ENCODE measurements at places on chromosomes 6 and 20.
A peak's percentile ranks its signal among the peaks of the same experiment; 100 is the strongest.

DNA sequence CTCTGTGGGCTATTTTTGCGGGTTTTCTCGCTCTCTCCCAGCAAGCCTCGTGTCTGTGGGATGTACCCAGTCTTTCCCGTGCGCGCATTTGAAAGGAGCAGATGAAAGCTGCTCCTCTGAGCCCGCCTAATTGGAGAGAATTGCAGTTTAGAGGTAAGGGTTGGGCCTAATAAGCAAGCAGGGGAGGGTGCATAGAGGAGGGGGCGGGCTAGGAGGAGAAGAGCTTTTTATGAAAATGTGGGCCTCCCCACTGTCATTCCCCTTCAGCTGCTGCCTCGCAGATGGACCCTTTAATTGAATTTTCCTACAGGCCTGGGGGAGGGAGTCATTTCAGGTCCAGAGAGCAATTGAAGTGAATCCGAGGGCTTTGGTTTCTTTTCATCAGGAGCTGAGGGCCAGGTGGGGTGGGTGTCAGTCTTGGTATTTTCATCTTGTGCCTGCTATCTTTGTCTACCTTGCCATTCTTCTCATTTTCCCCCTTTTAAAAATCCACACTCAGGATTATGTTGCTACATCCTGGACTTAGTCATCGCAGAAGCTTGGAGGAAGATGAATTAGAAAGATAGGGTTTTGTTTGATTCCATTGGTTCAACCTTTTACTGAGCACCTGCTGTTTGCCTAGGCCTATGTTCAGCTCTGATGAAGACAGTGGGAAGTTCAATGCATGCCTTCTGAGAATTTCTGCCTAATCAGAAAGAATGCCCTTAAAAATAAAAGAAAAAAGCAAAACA is 423.4 kb downstream of the CD83 start:
- no peaks in the 10 kb centered on the region for H3K27me3 ChIP-seq
- H3K27ac ChIP-seq: no peak overlapping the region
- H3K4me3 ChIP-seq: no peak overlapping the region
- H3K4me1 ChIP-seq: no peaks in the 10 kb centered on the region

- H3K36me3 ChIP-seq: no peaks in the 10 kb centered on the region
- no peak overlapping the region for H3K4me3 ChIP-seq
- H3K4me1 ChIP-seq: no peaks in the 10 kb centered on the region
- H3K27ac ChIP-seq: no peak overlapping the region
- no peak for DNase-seq
These were observed 19.3 kb upstream of the SEC63 start for GRCh38 chr6:107977283-107977682.

DNA sequence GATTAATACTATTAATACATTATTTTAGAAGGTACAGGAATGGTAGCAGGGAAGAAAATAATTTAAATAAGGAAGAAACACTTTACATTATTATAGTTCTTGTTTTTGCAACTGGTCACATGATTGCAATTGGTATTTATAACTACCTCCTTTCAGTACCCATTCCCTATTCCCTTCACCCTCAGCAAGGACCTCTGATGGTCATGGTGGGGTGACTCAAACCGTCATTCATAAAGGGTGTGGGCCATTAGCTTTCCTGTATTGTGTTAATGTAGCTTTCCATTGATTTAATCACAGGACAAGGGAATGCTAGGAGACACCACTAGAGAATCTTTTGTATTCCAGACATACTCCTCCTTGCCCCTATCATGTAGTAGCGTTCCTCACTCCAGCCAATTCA is 47.2 kb upstream of the TMEM244 start:
- no peaks in the 10 kb centered on the region for H3K4me1 ChIP-seq
- DNase-seq: no peak
- no peaks in the 10 kb centered on the region for H3K36me3 ChIP-seq
- H3K27ac ChIP-seq: no peak overlapping the region

- DNase-seq: no peak
- peak overlapping the region; percentile 44 for H3K27ac ChIP-seq
- H3K4me3 ChIP-seq: peak overlapping the region; percentile 8
- H3K27me3 ChIP-seq: no peaks in the 10 kb centered on the region
These were observed 48.3 kb downstream of the ATXN1 start for GRCh38 chr6:16712931-16713484.

- H3K4me3 ChIP-seq: no peak overlapping the region
- DNase-seq: no peak
- H3K27me3 ChIP-seq: no peaks in the 10 kb centered on the region
- H3K4me1 ChIP-seq: no peaks in the 10 kb centered on the region
- no peak overlapping the region for H3K27ac ChIP-seq
These were observed 145.4 kb downstream of the PRKN start for GRCh38 chr6:162581988-162582780.

GRCh38 chr6:3749067-3749841 is 2.3 kb downstream of the PXDC1 start:
- H3K36me3 ChIP-seq: no peaks in the 10 kb centered on the region
- peak overlapping the region; percentile 98 for H3K27ac ChIP-seq
- no peak for DNase-seq
- peaks cover 64% of the 10 kb centered on the region for H3K4me1 ChIP-seq
- no peaks in the 10 kb centered on the region for H3K27me3 ChIP-seq

DNA sequence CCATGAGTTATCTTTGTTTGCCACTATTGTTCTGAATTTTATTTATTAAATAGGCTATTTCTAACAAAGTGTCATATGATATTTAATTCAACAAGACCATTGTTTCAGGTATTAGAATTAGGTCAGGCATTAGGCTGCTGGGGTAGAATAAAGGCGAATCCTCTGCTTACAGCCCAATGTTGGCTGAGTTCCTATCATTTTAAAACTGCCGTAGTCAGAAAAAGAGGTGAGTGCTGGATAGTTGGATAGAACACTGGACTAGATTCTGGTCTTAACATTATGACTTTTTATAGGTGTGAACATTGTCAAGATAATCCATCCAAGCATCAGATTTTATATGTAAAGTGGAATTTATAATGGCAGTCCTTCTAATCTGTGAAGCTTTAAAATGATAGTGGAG is 6.3 kb downstream of the RIMS1 start:
- DNase-seq: no peak
- H3K4me1 ChIP-seq: no peaks in the 10 kb centered on the region
- H3K4me3 ChIP-seq: no peak overlapping the region
- no peaks in the 10 kb centered on the region for H3K36me3 ChIP-seq
- no peaks in the 10 kb centered on the region for H3K27me3 ChIP-seq

DNA sequence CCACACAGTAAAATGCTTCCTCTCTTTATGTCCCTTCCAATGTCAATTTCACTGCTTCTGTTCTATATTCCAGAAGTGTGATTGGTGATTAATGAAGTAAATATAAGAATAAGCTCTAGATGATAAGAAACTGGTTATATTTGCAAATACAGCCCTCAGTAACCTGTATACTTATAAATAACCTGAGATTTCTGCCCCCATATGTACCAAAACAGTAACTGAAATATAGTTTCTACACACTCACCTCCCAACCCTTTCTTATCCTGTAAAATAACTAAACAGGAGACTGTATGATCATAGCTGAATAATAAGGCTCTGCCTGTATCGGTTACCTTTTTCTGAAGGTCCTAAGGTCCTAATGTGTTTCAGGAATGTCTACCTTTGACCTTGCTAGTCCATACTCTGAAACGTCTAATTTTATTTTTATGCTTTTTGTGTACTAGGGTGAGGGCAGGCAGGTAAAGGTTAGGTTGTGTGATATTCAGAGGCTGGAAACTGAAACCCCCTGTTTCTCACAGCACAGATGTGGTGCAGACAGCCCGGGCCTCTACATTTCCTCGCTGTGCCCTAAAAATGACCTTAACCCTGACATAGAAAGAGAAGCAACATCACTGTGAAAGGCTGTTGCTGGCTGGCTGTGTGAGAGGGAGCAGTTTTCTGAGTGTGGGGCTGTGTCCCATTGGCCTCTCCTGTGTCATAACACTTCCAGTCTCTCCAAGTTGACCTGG is 378.8 kb downstream of the CENPW start:
- H3K4me3 ChIP-seq: no peak overlapping the region
- no peak overlapping the region for H3K27ac ChIP-seq
- no peaks in the 10 kb centered on the region for H3K4me1 ChIP-seq
- H3K36me3 ChIP-seq: no peaks in the 10 kb centered on the region
- DNase-seq: no peak
- H3K27me3 ChIP-seq: no peaks in the 10 kb centered on the region

GRCh38 chr20:19693508-19693907 is 64.5 kb upstream of the RIN2 start:
- H3K27ac ChIP-seq: no peak overlapping the region
- H3K36me3 ChIP-seq: no peaks in the 10 kb centered on the region
- peaks cover 5% of the 10 kb centered on the region for H3K4me1 ChIP-seq
- no peak overlapping the region for H3K4me3 ChIP-seq
- DNase-seq: no peak
- no peaks in the 10 kb centered on the region for H3K27me3 ChIP-seq

GRCh38 chr6:89886378-89887120 is 7.7 kb upstream of the GJA10 start:
- H3K36me3 ChIP-seq: no peaks in the 10 kb centered on the region
- no peak overlapping the region for H3K27ac ChIP-seq
- H3K4me1 ChIP-seq: no peaks in the 10 kb centered on the region
- no peak for DNase-seq
- no peaks in the 10 kb centered on the region for H3K27me3 ChIP-seq

- DNase-seq: no peak
- H3K4me1 ChIP-seq: no peaks in the 10 kb centered on the region
- H3K4me3 ChIP-seq: no peak overlapping the region
- no peaks in the 10 kb centered on the region for H3K27me3 ChIP-seq
- no peak overlapping the region for H3K27ac ChIP-seq
These were observed 132.4 kb upstream of the STXBP5 start for GRCh38 chr6:147071776-147072175.

- no peaks in the 10 kb centered on the region for H3K27me3 ChIP-seq
- H3K4me1 ChIP-seq: no peaks in the 10 kb centered on the region
- no peaks in the 10 kb centered on the region for H3K36me3 ChIP-seq
- no peak overlapping the region for H3K4me3 ChIP-seq
These were observed 6.9 kb downstream of the FAM184A start for GRCh38 chr6:119071576-119071975.

DNA sequence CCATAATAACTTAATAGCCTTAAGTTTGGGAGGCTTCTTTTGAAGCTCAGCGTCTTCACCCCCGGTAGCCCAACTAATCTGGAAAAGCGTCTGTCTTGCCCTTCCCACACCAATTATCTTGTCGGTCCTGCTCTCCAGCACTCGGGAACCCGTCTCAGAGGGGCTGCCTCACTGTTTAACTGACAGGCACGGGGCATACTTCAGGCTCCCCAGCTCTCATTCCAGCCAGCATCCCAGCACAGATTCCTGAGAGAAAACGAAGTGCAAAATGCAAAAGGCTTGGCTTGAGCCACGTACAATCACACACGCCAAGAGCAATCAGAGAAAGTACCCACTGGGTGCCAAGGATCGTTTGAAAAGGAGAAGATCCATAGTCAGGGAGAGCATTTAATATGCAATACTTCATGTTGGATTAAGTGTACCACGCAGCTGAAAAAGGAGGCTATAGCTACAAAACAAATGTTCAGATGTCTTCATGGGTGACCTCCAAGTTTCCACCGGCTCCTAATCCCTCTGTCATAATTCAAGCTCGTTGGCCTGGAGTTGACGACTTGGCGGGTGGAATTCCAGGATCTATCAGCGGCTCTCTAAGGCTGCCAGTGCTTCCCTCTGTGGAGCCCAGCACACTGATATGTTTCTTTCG is 53.7 kb upstream of the STX16 start:
- H3K4me3 ChIP-seq: no peak overlapping the region
- DNase-seq: no peak
- H3K27me3 ChIP-seq: no peaks in the 10 kb centered on the region
- H3K36me3 ChIP-seq: no peaks in the 10 kb centered on the region
- no peak overlapping the region for H3K27ac ChIP-seq
- no peaks in the 10 kb centered on the region for H3K4me1 ChIP-seq

- H3K27me3 ChIP-seq: no peaks in the 10 kb centered on the region
- H3K4me3 ChIP-seq: no peak overlapping the region
- no peak overlapping the region for H3K27ac ChIP-seq
- H3K4me1 ChIP-seq: no peaks in the 10 kb centered on the region
- H3K36me3 ChIP-seq: no peaks in the 10 kb centered on the region
- DNase-seq: no peak
These were observed 7.1 kb downstream of the NHLRC1 start for GRCh38 chr6:18115356-18115755.

GRCh38 chr6:168826078-168826390 is 385.1 kb downstream of the SMOC2 start:
- DNase-seq: no peak
- H3K4me1 ChIP-seq: no peaks in the 10 kb centered on the region
- H3K4me3 ChIP-seq: no peak overlapping the region
- no peak overlapping the region for H3K27ac ChIP-seq
- no peaks in the 10 kb centered on the region for H3K36me3 ChIP-seq
- no peaks in the 10 kb centered on the region for H3K27me3 ChIP-seq

DNA sequence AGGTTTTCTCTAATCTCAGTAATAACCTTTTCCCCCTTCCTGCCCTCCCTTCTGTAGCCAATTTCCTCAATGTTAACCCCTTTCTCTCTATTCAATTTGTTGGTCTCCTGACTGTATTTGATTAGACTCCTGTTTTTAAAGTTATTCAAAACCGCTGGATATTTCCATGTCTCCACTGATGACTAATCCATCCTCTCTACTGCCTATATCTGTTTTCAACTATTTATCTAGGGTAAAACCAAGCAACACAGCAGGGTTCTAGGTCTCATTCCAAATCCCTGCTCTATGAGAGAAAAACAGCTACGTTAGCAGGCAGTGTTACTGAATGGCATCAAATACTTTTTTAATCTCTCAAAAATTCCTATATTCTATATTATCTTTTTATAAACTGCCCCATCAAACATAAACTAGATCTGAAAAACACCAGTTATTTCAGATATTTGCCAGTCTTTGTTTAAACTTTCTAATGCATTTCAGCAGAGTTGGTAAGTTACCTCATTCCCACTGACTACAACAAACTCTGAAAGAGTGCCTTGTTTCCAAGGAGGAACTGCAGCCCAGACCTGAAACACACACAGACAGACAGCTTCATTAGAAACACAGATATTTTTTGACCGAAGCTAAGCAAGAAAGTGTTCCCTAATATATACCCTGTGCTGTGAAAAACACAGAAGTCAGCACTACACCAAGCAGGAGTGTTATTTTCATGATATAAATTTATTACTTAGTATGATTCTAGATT is 8.2 kb downstream of the RTN4IP1 start:
- no peak overlapping the region for H3K27ac ChIP-seq
- H3K4me1 ChIP-seq: no peaks in the 10 kb centered on the region
- H3K27me3 ChIP-seq: no peaks in the 10 kb centered on the region

DNA sequence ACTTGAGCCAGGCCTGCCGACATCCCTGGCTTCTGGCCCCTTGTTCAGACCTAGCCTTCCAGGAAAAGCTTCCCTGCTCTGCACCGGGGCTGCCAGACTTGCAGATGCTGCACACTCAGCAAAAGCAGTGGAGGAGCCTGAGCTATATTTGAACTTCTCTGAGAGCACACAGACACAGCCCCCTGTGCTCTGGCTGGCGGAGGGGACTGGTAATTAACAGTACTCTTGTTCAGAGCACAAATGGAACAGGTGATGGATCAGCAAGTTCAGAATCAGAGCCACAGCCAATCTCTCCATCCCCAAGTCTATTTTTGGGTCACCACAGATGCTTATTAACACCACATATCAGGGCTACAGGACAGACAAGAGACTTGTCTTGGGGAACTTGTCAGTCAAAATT is 27.6 kb upstream of the RIMS4 start:
- H3K27me3 ChIP-seq: peaks cover 26% of the 10 kb centered on the region
- no peaks in the 10 kb centered on the region for H3K4me1 ChIP-seq
- no peaks in the 10 kb centered on the region for H3K36me3 ChIP-seq
- H3K27ac ChIP-seq: no peak overlapping the region
